Epithelial cell of prostate (primary cell): ENCODE measurements at places on chromosomes 12 and 14.

DNA sequence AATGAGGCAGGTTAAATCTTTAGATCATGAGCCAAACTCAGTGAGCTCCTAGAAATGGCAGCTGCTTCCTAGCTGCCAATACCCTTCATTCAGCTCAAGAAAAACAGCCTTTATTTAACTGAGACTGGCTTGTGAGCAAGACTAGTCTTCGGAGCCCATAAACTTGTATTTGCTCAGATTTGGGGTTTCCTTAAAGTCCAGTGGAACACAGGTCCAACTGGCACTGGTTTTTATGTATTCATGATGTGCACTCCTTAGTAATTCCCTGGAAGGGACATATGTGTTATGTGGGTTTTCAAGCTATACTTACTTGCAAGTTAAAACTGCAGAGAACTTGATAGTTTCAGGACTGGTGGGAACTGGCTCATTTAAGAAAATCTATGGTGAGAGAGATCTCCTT is 380.1 kb upstream of the TMEM132C start:
- DNase-seq = no peak

- DNase-seq = no peak
These were observed 369.7 kb downstream of the ALG10 start for GRCh38 chr12:34391771-34392581.

GRCh38 chr12:102851246-102851645 is 65.8 kb downstream of the PAH start:
- no peak for DNase-seq

DNA sequence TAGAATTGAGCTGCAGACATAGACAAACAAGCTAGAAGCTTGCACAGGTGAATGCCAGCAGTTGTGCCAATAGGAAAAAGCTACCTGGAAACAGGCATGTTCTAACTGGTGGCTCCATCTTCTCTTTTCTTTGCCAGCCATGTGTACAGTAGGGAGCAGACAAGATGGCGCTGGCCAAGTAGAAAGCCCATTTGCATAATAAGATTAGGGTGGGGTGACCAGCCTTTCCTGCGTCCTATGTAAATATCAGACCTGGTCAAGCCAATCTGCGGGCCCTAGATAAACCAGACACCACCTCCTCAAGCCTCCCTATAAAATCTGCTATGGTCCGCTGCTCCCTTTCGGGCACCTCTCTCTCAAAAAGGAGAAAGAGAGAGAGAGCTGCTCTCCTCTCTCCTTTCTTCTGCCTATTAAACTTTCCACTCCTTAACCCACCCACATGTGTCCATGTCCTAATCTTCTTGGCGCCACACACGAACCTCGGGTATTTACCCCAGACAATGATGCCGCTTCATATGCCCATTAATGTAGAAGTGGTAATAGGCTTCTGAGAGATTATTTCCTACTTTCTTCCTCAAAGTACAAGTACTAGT is 201.0 kb downstream of the SLC25A21 start:
- no peak for DNase-seq

DNA sequence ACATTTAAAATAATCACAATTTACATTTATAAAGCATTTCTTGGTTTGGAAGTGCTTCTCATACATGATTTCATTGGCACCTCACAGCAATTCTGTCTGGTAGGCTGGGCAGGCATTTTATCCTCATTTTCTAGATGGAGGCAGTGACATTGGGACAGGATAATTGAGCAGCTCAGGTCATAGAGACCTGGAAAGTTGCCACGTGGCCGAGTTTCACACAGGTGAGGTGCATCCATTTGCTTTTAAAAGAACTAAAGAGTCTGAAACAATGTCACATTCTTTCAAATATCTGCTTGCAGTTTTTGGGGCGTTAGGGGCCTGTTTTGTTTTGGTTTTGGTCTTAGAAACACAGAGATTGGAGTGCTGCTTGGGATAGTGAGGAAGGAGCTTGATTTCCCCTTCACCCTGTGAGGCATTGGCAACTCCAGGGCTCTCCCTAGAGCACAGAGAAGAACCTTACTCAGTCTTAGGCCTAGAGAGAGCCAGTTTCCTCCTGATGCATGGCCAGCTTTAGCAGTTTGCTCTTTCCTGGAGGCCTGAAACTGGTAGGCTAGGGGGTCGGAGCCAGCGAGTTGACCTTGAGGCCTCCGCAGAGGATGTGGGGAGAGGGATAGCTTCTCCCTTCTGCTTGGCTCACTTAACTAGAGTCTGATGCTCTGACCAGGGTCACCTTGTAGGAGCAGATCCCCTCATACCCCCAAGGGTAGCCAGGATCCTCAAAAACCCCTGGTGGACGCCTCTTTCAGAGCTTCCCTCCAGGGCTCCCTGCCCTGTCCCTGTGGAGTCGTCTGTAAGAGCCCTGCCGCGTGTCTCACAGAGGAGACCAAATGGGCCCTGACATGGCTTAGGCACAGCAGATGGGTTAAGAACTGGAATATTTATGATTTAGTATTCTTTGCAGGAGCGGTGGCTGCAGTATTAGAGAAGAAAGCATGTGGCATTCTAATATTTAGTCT is 34.9 kb upstream of the JDP2 start:
- DNase-seq = no peak

- DNase-seq = no peak
These were observed 35.3 kb downstream of the MAP1LC3B2 start for GRCh38 chr12:116594325-116595038.

DNA sequence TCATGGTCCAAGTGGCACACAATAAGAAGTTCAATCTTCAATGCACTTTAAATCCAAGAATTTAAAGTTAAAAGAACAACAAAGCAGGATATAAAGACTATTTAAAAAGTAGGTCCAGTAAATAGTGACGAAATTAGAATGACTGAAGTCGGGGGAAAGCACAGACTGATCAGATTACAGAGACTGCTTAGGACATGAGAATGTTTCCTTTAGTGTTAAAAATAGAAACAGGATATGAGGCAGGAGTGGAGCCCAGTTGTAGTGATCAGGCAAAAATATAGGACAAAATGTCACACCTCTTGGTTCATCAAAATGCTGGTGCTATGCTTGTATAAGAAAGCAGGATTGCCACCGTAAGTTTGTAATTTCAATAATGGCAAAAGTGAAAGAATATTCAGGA is 52.2 kb upstream of the CD163 start:
- no peak for DNase-seq

GRCh38 chr12:87274594-87275245 is 754.5 kb downstream of the C12orf50 start:
- DNase-seq = no peak

DNA sequence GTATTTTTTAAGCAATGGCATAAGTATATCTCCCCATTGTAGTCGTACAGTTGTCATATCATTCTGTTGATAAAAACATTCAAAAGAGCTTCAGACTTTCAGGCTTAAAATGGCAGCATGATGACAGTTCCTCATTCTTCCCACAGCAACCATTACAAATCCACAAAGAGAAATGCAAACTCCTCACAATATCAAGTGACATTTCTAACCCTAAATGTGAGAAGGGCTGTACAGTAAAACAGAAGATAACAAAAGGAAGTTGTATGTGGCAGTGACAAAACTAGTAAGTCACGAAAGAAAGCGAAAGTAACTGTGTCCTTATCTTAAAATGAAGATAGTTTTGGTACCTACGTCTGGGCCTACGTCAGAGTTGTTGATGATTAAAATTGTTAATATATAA is 46.7 kb downstream of the GXYLT1 start:
- DNase-seq = no peak

GRCh38 chr14:101815994-101816393 is 54.5 kb downstream of the PPP2R5C start:
- DNase-seq = no peak

- DNase-seq = no peak
These were observed 10.7 kb upstream of the SLC6A13 start for GRCh38 chr12:273382-273781.

DNA sequence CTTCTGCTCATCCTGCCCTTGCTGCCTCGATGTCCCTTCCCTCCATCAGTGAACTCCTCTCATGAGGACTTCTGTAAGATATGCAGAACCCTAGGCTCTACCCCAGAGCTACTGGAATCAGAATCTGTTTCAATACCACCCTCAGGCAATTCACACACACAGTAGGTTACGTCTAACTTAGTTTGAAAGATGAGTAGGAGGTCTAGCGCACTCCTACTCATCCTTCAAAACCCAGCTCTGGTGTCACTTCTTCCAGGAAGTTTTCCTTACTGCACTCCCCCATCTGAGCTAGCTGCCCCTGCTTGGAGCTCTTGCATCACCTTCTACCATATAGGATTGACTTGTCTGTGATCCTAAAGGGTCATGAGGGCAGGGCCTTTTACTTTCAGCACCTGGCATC is 56.4 kb upstream of the DICER1 start:
- DNase-seq = no peak

GRCh38 chr12:79143803-79144202 is 279.2 kb downstream of the SYT1 start:
- DNase-seq = no peak

- no peak for DNase-seq
These were observed 55.1 kb downstream of the IFT81 start for GRCh38 chr12:110179291-110179690.

DNA sequence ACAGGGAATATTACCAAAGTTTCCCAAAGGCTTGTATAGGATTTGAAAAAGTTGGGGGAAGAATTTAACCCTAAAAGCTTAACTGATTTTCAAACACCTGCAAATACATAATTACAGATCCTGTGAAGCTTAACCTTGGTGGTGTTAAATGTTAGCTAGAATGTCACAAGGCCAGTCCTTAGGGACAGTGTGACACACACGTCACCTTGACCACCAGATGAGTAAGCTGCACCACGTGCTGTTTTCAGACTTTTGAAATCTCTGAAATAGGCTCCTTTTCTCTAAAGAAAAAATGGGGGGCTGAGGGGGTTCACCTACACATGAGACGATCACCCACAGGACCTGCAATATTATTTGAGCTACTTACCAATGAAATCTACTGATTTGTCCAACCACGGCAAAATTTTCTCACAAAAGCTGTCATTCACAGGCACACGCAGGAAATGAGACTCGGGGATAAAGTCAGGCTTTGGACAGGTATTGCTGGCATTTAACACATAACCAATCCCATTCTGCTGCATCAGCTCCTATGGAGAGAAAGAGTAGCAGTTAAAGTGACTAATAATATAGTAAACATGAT is 75.9 kb downstream of the DUSP16 start:
- DNase-seq = no peak

DNA sequence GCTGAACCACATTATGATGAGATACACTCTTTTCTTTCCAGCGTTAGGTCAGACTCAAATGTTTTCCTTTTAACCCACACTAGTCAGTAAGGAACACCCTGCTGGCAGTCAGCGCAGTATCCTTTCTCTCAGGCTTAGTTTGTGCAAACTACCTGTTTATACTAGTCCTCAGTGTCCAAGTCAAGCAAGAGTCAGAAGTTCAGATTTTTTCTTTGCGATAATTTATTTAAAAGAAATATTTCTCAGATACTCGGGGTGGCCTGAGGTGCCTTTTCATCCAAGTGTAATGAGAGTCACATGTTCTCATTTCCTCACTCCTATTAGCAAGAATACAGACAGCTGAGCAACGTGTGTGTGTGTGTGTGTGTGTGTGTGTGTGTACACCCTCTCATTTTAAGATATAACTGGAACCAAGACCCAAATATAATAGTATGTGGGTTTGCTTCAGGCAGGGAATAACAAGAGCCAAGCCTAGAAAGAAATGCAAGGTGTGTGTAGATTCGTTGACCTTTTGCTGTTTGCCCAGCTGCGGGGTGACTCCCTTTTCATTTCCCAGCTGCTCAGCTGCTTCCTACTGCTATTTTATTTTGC is 182.7 kb downstream of the KICS2 start:
- peak; percentile 3 for DNase-seq

GRCh38 chr14:27536748-27537147 is 938.9 kb upstream of the NOVA1 start:
- no peak for DNase-seq

- DNase-seq = no peak
These were observed at the start of gene GPR84 for GRCh38 chr12:54364413-54364812. GPR84 (minus strand) TSS chr12:54364486; CDS start chr12:54363851, 635 bp downstream.
